Ovary (tissue), 10 donors: ENCODE measurements at places on chromosomes 4 and X. TPM values are rescaled to one million over a fixed set of nuclear protein-coding genes. Genes with fewer than 3 reads are reported as not detected.

KLF8 gene
- 10.3 TPM for total RNA-seq

KLHL13 gene
- total RNA-seq = 4.9 TPM

GRPR gene
- 0.13 TPM for total RNA-seq

ZCCHC18 gene
- 5.4 TPM for total RNA-seq

DNA sequence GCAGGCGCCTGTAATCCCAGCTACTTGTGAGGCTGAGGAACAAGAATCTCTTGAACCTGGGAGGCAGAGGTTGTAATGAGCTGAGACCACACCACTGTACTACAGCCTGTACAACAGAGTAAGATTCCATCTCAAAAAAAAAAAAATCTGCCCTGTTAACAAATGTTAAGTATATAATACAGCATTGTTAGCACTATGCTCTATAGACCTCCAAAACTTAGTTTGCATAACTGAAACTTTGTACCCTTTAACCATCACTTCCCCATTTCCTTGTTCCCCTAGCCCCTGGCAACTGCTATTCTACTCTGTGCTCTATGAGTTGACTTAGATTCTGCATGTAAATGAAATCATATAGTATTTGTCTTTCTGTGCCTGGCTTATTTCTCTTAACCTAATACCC is 76.7 kb downstream of the TAB3 start:
- no peak for DNase-seq

GRCh38 chrX:69128588-69128987 is 36.7 kb downstream of the PJA1 start:
- DNase-seq = peak; percentile 46

- no peak for DNase-seq
Measured at GRCh38 chrX:4181782-4182407, 468.4 kb upstream of the PRKX start.

GRCh38 chr4:144589512-144589911 is 56.4 kb upstream of the HHIP start:
- no peak for DNase-seq

GRCh38 chr4:18012807-18013462 is 8.6 kb downstream of the LCORL start:
- no peak for DNase-seq

- no peak for DNase-seq
Measured at GRCh38 chrX:27767387-27767786, 40.4 kb upstream of the MAGEB10 start.

- DNase-seq = no peak
Measured at GRCh38 chr4:150261571-150261970, 183.3 kb downstream of the DCLK2 start.

GRCh38 chr4:54274795-54275665 is 45.9 kb downstream of the PDGFRA start:
- DNase-seq = no peak

DNA sequence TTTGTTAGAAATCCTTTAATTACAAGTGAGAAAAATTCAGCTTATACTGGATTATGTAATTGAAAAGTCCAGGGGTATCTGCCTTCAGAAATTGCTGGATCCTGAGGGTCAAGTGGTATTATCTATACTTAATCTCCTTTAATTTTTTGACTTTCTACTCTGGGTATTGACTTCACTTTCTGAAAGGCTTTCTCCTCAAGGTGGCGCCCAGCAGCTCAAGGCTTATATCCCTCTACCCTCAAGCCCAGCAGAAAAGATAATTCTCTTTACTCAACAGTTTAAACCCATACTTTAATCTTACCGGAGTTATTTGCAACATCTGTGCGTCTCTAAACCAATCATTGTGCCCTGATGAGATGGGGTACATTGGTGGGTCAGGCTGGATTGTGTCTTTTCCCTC is 129.5 kb downstream of the LARP7 start:
- DNase-seq = no peak
